ENCODE measurements at places on chromosomes 2 and 18.
A peak's percentile ranks its signal among the peaks of the same experiment; 100 is the strongest.

DNA sequence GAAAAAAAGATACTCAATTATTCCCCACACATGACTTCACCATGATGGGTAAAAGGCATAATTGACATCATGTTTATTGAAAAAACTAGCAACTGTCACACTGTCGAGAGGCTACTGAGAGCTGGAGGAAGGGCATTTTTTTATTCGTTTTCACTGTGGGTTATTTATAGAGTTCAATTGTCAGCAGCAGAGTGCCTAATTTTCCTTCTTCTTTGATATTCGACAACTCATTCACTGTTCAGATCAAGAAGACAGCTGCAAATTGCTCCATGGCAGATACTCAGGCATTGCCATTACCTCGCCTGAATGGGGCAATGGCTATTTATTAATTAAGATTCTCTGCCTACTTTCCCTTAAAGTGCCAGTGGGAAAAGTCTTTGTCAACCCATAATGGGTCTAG, 197.5 kb upstream of the NRP2 start:
- no peak for DNase-seq

DNA sequence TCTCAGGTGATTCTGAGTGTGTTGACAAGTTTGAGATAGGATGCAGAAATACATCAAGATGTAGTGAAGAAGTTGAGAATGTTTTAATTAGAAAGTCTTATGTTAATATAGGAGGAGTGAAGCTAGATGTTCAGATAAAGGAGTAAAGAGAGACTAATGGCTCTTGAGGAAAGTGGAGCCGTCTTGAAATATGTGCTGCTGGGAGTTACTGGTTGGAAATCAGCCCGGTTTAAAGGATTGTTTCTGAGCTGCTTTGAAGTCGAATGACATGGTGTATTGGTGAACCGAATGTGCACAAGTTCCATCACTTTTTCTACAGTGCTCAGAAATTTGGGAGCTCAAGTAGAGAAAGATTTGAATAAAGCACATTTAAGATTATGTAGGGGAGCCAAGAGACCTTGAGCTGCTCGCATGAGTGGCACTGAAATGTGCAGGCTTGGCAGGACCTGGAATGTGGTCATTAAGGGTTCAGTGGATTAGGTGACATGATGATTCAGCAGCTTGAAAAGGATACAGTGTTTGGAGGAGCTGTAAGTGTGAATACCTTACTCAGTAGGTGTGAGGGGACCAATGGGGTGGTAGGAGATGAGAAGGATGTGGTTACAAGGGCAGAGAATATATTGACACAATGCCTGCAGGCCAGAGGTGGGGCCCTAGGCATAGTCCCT, 68.6 kb downstream of the CAB39 start:
- peak; percentile 37 for DNase-seq

DNA sequence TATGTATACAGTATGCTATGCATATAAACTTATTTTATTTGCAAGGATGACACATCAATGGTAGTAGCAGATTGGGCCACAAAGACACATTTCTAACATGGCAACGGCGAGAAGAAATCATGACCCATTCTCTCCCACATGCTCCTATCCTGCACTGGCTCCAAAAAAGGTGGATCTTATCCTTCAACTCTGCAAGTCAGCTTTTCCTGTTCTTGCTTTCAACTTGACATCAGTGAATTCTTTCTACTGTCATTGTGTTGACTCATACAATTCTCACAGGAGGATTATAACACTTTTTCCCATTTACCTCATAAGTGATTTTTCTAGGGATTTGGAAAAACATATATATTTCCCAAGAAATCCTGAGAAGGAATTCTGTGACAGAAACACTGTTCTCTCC, 53.1 kb downstream of the ACVR1 start:
- DNase-seq: no peak

- no peak for DNase-seq
These were observed 59.5 kb downstream of the TTN start for GRCh38 chr2:178747767-178748166.

- no peak for DNase-seq
These were observed 262.4 kb downstream of the NDUFA10 start for GRCh38 chr2:239762655-239763269.

DNA sequence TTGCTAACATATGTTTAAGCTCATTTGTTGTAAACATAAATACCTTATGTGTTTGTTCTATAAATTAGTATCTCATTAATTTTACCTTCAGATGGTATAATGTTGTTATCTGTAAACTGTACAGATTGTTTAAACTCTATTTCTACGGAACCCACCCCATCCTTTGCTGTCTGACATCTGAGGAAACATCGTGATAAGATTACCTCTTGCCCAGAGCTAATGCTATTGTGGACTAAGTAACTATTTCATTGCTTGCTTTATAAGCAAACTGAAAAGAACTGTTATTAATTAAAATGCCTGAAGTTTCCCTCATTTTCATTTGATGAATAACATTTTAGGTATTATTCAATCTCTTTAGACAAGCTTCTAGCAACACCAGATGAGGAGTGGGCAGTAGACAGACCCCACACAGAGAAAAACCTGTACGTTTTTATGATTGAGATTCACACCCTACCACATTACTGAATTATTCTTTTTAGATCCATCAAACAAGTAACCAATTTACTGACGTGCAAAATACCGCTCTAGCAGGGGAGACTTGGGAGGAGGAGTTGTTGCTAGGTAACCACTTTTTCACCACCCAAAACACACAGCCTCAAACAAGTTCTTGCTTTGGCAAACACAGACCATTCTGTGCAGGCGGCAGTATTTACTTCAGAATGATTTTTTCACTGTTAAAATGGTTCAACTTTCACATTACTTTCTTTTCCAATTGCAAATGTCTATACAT, 1.9 kb upstream of the SYT4 start:
- DNase-seq: no peak

DNA sequence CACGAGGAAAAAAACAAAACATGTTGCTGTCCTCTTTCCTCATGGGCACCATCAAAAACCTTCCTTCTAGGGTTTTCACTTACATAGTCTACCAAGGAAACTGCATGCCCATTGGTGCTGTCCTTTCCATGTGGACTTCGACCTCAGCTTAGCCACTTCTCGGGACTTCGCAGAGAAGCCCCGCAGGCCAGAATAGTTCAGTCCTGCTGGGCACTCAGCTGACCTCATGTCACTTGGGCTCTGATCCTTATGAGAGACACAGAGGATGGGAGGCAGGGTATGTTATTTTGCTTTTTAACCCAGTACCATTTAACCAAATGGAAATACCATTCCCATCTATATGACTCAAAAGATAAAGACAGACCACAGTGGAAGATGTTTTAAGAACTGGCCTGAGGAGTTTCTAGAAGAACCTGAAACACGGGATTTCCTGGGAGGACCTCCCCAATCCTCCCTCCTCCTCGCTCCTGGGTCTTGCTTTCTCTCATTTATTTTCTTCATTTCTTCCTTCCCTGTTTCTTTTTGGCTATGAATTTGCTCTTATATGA, 28.4 kb downstream of the AAK1 start:
- no peak for DNase-seq
